HS-27A (cell line): ENCODE measurements at places on chromosomes 12 and 14.

DNA sequence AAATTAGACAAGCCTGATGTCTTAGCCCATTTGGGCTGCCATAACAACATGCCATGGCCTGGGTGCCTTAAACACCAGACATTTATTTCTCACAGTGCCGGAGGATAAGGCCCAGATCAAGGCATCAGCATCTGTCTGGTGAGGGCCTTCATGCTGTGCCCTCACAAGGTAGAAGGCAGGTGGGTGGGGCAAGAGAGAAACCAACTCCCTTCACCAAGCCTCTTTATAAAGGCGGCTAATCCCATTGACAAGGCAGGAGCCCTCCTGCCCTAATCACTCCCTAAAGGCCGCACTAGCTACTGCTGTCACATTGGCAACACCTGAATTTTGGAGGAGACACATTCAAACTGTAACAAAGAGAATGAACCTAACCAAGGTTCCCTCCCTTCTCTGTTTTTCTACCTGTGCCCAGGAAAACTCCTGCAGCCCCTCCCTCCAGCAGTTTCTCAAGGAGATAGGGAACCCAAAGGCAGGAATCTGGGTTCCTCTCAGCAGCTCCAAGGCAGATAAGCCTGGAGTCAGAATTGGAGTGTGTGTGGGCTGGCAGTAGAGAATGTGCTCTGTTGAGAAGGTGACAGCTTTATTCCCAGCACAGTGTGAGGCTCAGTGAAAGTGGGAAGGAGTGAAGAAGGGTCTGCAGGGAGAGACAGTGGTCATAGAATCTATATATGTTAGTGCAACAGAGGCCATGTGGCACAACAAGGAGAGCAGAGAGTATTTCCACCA, 21.7 kb upstream of the GPATCH2L start:
- DNase-seq, result no peak

- no peak for DNase-seq
Measured at GRCh38 chr14:59268011-59268410, 79.5 kb downstream of the DAAM1 start.

GRCh38 chr12:80493466-80493865, 49.4 kb downstream of the PTPRQ start:
- DNase-seq, result no peak

DNA sequence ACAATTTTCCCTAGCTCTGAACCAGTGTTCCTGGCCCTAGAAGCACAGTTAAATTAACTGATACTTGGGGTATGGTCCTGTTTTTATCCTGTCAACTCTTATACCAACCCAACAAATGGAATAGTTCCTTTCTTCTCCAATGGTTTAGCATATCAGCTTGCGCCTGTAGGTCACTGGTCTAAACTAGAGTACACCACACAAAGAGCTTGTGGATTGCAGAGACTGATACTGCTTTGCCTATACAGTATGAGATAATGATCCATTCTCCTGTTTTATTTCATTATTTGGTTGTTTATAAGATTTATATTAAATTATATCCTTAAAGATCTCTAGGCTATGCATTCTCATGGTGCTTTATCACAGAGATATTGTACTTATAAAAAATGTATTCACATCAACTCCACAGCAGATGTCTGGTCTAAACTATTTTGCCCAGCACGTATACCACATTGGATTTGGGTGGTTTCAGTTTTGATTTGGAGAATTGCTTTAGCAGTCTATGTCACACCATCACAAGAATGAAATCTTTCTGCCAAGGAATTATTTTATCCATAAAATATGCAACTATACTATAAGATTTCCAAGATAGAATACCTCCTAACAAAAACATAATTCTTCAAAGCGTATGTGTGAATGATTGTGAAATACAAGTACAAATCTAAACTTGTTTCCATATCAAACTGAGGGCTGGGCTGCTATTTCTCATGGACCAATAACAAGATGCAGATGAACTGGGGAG, 142.1 kb downstream of the SLC16A7 start:
- no peak for DNase-seq

DNA sequence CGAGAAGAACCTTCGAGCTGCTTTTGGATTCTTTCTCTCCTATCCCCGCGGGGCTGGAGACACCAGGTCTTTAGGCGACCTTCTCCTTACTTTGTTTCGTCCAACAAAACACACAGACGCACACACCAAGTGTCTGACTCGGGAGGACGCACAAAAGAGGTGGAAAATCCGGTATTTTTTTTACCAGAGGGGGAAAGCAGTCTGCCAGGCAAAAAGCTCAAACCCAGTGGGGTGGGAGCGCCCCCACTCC, 2.1 kb downstream of the SIX4 start:
- DNase-seq, result no peak

DNA sequence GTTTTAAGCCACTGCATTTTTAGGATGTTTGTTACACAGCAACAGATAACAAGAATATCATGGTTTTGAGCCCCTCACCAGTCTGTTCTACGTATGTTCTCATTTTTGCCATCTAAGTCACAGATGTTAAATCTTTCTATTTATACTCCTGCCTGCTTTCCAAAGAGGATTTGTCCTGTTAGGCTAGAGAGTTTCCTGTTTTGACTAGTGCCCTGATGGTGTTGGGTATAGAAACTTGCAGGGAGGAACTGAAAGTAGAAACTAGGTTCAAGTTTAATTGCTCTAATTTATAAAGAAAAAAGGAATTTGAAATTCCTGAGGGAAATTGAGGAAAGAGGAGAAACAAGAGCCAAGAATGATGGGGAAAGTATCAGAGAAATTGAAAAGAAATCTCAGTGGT, 74.4 kb upstream of the COCH start:
- no peak for DNase-seq
